NCI-H2107 (cell line): ENCODE measurements at places on chromosomes 3 and 15.
A peak's percentile ranks its signal among the peaks of the same experiment; 100 is the strongest.

- peak; percentile 79 for DNase-seq
Observed at GRCh38 chr3:133384331-133385027, 15.4 kb upstream of the BFSP2 start.

GRCh38 chr3:3165241-3165640 lies 14.2 kb downstream of the CRBN start:
- no peak for DNase-seq

GRCh38 chr3:32495085-32495484 lies 7.6 kb downstream of the CMTM6 start:
- no peak for DNase-seq

DNA sequence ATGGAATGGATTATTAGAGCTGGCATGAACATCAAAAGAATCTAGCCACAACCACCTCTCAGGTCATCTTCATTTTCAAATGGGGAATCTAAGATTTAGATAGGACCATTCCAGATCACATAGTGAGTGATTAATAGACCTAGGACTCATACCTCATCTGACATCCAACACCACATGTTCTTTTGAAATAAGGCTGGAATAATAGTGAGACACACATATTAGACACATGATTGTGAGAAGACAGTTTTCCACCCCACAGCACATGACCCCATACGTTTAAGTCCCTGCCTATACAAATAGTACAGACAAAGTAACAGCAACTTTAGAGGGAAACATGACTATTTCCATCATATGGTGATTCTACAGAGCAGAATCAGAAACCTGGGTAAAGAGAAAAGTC lies 344.7 kb upstream of the TPRG1 start:
- DNase-seq: no peak

DNA sequence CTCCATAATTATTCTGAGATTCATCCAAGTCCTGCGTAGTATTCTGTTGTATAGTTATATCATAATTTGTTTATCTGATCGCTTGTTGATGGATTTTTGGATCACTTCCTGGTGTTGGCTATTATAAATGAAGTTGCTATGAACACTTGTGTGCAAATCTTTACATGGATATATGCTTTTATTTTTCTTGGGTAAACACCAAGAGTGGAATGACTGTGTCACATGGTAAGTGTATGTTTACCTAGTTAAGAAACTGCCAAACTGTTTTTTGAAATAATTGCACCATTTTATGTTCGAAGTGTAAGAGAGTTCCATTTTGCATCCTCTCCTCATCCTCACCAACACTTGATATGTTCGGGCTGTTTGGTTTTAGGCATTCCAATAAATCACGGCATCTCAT lies 360.4 kb upstream of the FRG2C start:
- DNase-seq: no peak

GRCh38 chr3:187210545-187211327 lies 13.4 kb downstream of the RTP1 start:
- no peak for DNase-seq

DNA sequence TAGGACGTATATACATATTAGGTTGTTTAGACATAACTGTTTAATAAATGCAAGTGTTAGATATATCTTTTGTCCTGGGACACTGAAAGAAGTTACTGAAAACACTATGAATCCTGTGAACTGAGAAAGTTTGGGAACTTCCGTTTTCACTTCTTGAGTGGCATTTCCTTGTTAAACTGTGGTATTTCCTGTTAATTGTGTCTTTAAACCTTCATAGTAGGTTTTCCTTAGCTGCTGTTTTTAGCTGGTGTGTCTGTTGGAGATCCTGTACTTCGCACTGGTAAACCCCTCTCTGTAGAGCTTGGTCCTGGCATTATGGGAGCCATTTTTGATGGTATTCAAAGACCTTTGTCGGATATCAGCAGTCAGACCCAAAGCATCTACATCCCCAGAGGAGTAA lies 37.1 kb downstream of the ATP6V1A start:
- DNase-seq: no peak

DNA sequence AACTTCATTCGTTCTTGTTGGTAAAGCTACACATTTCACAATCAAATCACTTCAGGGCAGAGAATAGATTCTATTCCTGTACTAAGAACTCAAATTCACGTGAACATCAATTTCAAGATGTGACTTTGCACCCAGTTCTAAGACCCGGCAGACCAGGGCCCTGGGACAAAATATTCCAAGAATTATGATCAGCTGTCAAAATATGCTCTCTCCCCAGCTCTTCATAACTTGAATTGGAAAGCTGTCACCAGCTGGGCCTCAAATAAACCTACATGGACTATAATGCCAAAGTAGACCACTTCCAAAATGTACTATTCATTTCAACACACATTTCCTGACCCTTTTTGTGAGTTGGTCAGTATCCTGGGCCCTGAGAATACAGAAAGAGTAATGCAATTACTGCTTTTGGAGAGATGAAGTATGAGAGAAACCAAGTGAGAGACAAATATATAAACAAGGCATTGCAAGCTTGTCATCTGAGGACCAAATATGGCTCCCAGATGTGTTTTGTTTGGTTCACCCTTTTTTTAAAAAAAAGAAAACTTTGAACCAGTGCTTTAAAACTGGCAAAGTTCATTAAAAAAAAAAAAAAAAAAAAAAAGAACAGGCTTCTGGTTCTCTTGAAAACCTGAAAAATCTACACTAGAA lies 14.9 kb downstream of the MAGI1 start:
- DNase-seq: no peak

- DNase-seq: no peak
Observed at GRCh38 chr3:115486880-115487279, 136.4 kb upstream of the GAP43 start.

- DNase-seq: peak; percentile 52
Observed at GRCh38 chr3:168812234-168812633, 716.5 kb upstream of the GOLIM4 start.

DNA sequence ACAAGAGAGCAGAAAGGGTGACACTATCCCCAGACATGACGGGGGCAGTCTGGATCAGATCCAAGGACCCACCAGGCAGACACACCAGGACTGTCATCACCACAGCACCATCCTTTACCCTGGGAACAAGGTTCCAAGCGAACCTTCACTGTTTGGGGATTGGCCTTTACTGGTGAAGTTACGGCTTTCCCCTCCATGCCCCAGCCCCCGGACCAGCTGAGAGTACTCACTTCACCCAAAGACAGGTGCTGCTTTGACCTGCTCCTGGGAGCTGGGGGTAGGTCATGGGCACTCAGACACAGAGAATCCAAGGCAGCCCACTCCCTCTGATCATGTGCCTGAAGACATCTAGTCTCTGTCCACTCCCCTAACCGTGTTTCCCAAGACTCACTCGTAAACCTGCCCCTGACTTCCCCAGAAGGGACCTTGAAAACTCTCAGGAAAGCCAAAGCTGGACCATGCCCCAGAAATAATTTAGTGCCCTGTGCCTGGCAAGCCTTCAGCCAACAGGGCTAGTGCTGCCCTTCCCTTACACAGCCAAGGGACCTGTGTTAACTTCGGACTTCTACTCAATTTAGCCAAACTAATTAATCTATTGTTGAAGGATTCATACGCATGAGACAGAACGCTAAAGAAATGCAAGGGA lies 2.8 kb downstream of the RRP9 start:
- DNase-seq: no peak

DNA sequence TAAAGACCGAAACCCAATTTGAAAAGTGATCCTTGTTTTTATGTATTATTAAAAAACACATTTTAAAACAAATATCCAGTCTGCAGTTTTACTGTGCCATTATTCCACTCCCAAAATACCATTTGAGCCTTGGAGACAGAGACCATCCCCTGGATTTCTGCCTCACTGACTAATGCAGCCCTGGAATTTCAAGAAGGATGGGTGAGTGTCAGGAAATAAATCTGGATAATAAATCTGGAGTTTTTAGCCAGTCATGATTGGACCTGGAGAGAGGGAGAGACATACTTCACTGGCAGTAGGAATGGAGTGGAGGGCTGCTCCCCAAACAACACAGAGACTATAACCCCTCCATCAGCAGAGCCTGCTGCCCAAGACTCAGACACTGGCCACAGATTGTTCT lies 123.3 kb downstream of the MYLK start:
- DNase-seq: no peak

GRCh38 chr3:44318891-44319311 lies 19.7 kb upstream of the TCAIM start:
- no peak for DNase-seq

DNA sequence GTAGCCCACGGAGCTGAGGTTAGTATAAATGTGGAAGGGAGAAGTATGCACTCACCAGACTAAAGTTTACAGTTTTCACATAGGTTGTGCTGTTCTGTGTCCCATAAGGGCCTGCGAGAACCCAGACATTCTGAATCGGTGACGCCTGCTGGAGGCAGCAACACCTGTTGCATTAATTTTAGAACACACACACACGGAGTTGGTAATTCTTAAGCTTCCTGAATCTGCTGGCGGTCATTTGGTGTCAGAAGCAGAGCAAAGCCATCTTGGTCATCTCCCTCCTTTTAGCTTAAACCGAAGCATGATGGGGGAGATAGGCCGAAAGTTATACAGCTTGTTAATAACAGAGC lies 41.1 kb upstream of the AP3B2 start:
- DNase-seq: no peak

DNA sequence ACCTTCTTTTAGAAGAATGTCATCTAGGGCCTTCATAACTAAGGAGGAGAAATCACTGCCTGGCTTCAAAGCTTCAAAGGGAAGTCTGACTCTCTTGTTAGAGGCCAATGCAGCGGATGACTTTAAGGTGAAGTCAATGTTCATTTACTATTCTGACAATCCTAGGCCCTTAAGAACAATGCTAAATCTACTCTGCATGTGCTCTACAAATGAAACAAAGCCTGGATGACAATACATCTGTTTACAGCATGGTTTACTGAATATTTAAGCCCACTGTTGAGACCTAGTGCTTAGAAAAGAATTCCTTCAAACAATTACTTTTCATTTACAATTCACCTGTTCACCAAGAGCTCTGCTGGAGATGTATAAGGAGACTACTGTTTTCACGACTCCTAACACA lies 160.4 kb upstream of the EPHA3 start:
- DNase-seq: no peak

DNA sequence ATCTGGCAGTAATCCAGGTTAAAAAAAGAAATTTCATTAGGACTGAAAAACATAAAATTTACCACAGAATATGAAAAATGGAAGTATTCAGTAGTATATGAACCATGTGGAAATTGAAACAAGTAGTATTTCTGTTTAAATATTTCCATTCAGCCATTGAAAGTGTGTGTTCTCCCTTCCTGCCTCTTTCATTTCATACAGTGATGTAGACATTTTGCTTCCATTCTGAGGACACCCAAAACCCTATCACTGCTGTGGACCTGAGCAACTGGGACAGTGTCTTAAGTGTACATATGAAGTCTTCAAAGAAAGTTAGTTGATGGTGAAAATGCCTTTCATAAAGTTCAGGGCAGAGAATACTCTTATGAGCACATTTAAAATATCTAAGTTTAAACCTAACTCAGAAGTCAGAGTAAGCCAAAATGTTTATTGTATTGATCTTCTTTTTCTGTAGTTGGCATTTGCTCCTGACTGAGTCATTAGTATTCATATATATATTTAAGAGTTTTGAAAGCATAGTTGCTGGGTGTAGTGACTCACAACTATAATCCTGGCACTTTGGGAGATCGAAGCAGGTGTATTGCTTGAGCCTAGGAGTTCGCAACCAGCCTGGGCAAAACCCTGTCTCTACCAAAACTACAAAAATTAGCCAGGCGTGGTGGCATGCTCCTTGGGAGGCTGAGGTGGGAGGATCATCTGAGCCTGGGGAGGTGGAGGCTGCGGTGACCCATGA lies 198.8 kb downstream of the KLHL25 start:
- DNase-seq: no peak

- DNase-seq: no peak
Observed at GRCh38 chr3:107258300-107258699, 118.9 kb upstream of the CCDC54 start.

DNA sequence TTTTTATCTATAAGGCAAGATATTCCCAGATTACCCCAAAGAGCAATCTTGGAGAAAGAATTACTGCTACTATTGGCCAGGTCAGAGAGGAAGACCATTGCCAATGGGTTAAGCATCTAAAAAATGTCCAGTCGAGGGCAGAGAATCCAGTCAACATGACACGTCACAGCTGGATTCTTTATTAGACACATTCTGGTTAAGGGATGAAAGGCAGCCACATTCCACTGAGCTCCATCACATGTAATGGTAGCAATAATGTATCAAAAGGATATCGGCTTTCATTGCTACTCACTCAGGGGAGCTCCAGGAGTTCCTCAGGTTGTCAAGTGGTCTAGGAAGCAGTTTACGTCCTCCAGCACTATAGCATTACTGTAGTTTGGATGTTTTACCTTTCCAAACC lies 421.1 kb downstream of the PLOD2 start:
- DNase-seq: no peak

GRCh38 chr15:29921130-29921601 lies 98.9 kb upstream of the TJP1 start:
- no peak for DNase-seq

- DNase-seq: no peak
Observed at GRCh38 chr15:43095708-43096347, 10.0 kb downstream of the UBR1 start.

GRCh38 chr3:22977650-22978289 lies 225.4 kb upstream of the UBE2E2 start:
- DNase-seq: no peak

DNA sequence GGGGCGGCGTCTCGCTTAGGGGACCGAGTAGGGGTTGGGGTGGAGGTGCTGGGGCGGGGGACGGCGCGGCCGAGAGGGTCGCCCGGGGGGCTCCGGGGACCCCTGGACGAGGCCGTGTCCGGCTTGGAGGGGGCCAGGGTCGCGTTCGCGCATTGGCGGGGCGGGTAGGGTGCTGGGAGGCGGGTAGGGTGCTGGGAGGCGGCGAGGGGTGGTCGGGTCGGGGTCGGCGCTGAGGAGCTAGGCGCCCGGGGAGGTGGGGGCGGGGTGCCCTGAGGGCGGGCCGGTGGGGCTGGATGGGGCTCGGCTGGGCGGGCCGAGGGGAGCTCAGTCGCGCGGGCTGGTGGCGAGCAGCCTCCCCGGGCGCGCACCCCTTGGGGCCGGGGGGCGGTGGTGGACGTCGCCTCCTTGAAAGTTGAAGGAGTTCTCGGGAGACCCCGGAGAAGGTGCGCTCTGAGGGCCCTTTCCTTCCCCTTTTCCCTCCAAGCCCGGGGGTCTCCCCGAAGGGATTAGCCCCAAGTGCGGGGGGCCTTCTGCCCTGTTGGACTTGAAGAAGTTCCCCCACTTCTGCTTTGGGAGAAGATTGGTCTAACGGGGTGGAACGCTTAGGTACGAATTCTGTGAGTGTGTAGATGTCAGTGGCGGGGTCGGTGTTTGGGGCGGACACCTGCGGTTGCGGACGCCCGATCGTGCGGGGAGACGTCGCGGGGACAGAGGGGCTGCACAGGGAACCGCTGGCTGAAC lies 543 bp downstream of the MEF2A start:
- no peak for DNase-seq

DNA sequence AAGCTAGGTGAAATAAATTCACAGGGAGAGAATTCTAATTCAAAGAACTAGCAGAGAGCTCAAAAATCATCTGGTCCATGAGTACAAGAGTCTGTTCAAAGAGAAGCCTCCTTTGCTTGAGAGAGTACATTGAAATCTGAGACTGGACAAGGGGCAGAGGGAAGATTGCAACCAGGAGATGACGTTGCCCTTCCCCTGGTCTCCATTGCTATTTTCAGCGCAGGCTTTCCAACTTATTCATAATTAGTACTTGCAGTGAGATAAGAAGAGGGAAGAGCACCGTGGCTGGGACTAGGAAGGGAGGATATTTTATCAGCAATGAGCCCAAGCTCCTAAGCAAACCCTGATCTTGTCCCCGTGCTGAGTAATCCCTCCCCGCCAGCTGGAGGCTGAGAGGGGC lies 251.8 kb upstream of the RORA start:
- no peak for DNase-seq
